ENCODE measurements at places on chromosomes 11 and 22.

- peak; percentile 61 for DNase-seq
These were observed 35.7 kb upstream of the DKK3 start for GRCh38 chr11:12043959-12044791.

GRCh38 chr11:87574193-87574592 is 536.5 kb downstream of the TMEM135 start:
- DNase-seq = no peak

GRCh38 chr22:49142296-49142695 is 685.4 kb downstream of the BRD1 start:
- no peak for DNase-seq

GRCh38 chr11:122468965-122469364 is 186.6 kb upstream of the UBASH3B start:
- DNase-seq = no peak

- DNase-seq = no peak
These were observed 17.3 kb upstream of the DGCR8 start for GRCh38 chr22:20062766-20063083.

DNA sequence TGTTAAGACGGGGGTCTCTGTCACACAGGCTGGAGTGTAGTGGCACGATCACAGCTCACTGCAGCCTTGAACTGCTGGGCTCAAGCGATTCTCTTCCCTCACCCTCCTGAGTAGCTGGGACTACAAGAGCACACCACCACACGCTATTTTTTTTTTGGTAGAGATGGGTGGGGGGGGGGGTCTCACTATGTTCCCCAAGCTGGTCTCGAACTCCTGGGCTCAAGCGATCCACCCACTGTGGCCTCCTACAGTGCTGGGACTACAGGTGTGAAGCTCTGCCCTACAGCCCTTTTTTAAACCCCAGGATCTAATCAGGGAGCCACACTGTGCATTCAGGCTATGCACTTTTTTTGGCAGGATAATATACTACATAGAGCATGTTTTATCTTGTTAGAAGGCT is 1.4 kb upstream of the DHCR7 start:
- DNase-seq = no peak

DNA sequence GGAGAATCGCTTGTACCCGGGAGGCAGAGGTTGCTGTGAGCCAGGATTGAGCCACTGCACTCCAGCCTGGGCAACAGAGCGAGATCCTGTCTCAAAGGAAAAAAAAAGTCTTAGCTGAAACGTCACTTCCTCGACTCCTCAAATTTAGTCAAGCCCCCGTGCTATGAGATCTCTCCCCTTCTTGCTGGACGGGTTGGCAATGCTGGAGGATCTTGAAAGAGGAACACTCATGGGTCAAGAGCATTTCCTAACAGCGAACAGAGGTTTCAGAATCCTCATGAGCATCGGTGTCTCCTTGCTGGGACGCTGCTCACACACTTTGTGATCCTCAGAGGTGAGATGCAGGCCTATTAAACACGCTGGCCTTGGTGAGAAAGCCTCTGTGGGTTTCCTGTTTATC is 35.9 kb downstream of the APOL3 start:
- DNase-seq = no peak

All from left renal cortex interstitium (tissue), 4 donors.